ENCODE measurements at places on chromosomes 4 and X. TPM values are rescaled to one million over a fixed set of nuclear protein-coding genes. Genes with fewer than 3 reads are reported as not detected.

GRCh38 chrX:52933976-52934703 lies 24.2 kb downstream of the FAM156A start:
- DNase-seq: no peak

DNA sequence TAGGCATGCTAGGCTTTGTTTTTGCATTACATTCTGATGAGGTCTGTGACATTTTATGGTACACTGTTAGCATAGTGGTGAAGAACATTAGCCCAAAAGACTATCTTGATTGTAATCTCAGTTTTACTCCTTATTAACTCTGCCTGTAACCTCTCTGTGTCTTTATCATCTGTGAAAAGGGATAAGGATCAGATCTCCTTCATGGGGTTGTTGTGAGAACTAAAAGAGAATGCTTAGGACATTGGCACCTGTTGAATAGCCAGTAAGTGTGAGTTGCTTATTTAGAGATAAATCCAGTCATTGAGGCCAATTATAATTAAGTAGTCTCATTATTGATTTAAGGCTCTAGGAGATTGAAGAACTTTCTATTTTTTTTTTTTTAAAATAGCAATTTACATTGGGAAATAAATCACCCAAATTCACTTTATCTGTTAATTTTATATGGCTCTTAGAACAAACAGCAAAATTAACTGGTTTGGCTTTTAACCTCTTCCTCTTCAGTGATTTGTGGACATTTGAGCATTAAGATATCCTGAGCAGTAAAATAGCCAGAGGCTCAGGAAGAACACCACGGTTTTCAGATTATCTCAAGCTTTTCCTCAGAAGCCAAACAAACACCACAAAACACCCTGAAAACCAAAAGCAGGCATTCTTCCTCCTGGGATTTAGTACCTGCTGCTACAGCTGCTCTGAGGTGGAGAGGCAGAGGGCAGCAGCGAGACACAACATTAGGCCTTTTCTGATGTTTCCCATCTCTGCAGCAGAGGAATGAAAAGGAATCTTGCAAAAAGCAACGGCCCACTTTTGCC lies 192.9 kb downstream of the ARHGAP10 start:
- DNase-seq: peak; percentile 58

DNA sequence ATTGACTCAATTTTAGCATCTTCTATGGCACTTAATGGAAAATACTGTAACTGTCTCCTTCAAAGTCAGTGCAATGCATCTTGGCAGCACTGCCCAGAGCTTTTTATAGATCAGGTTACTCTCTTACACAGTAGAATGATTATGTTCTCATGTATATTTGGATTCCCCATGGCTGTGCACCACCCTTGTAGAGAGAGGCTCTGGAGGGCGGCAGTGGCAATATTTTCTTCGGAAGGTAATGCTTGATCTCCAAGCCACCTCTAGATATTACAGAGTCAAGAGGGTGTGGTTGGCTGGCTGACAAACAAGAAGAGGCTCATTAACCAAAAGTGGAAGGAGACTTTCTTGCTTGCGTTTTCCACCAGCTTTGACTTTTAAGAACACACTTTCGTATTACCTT lies 72.8 kb upstream of the ARSJ start:
- no peak for DNase-seq

- DNase-seq: no peak
These were observed 103.3 kb downstream of the TMEM144 start for GRCh38 chr4:158313566-158313965.

DNA sequence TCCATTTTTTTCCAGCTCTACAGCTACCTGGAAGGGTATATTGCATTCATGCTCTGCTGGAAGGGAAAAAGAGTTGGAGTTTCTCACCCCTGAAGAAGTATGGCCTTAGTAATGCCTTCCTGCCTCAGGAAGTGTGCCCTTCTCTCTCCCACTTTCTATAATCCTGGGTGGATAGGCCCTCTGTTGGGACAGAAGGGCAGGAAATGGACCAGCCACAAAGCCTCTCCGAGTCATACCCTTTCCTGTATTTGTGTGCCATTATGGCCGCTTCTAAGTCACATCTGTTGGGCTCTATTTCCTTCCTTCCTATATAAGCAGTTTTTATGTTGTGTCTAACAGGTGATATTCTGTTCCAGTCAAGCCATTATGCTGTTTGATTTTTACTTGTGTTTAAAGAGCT lies 74.8 kb upstream of the SMARCA5 start:
- no peak for DNase-seq

DNA sequence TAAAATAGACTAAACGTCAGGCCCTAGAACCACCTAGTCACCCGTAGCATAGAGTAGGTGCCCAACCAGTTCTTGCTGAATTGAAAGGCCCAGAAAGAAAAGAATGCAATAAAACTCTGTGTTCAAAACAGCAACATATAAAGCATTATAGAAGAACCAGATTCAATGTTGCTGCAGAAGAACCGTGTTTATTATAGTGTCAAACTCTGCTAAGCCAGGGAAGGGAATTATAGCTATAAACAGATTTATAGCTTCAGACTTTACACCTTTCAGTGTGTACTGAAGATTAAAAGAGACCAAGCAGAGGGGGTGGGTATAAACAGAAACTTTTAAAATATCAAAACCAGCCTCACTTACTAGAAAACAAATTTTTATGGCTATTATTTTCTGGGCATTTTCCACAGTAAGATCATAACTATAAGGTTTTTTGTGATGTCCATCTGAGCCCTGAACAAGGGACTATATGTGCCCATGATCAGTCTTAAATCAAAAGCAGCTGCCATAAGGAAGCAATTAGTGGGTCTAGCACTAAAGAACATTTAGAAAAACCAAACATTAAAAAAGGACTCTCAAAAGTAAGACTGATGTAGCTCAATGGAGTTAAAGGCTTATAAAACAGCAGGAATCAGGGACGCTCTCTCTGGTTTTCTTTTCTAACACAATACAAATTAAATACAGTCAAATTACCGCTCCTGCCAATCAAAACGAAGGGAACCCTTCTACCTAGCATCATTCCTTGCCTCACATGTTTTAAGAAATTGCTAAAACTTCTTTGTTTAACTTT lies 219.7 kb upstream of the ETNPPL start:
- DNase-seq: no peak

DNA sequence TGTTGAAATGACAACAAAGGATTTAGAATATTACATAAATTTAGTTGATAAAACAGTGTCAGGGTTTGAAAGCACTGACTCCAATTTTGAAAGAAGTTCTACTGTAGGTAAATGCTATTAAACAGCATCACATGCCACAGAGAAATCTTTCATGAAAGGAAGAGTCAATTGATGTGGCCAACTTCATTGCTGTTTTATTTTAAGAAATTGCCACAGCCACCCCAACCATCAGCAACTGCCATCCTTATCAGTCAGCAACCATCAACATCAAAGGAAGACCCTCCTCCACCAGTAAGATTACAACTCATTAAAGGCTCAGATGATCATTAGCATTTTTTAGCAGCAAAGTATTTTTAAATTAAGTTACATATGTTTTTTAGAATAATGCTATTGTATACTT lies 54.6 kb upstream of the RAB9B start:
- DNase-seq: no peak

GRCh38 chr4:85854546-85854945 lies 379.6 kb downstream of the ARHGAP24 start:
- no peak for DNase-seq

GRCh38 chr4:168647646-168648375 lies 151.0 kb downstream of the PALLD start:
- no peak for DNase-seq

DNA sequence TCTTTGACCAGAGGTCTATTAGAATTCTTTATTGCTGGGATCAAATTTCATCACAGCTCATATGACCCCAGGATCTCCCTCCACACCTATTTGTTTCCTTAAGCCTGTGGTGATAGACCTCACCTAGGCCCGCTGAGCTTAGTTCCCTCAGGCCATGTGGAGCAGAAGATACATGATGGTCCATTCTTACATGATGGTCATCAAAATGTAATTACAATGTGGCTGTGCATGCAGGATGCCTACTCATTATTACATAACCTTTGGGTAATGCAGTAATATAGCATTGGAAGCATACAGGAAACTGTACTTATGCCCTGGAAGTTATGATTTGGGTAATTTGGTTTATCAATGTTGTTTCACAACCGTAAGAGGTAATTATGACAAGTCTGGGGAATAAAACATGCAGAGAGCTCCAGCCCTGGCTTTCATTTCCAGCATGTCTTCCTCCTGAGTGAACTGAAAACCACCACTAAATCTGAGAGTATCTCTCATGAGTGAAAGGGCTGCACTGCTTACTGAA lies 67.0 kb upstream of the AGA start:
- no peak for DNase-seq

DNA sequence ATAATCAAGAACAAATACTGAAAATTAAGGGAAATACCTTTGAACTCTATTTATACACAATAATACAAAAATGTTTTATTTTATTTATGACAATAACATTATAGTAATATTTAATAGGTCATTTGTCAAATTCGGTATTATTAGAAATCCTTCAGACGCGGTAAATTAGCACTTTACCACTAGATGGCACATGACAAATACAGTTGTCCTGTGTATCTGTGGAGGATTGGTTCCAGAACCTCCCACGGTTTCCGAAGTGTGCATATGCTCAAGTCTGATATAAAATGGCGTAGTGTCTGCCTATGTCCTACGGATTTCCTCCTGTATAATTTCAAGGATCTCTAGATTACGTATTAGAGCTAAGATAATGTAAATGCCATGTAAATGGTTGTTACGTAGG lies 8.1 kb upstream of the LINC00632 start:
- DNase-seq: no peak

DNA sequence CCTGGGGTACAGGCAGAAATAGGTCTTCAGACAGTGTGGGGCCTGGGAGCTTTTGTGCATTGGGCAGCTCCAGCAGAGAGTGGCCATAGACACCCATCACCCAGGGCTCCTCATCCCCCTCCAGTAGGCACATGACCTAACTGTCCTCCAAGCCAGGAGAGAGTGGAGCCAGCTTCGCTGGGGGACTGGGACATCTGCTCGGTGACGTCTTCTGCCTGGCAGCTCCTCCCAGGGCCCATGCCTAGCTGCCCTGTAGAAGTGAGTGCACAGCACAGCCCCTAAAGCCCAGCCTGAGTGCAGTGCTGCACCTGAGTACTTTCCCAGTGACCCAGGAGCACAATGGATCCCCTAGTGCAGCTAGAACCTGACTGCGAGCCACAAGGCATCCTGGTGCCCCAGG lies 279.7 kb upstream of the SLC7A11 start:
- DNase-seq: no peak

- DNase-seq: no peak
These were observed 34.6 kb downstream of the F8 start for GRCh38 chrX:154987940-154988339.

DNA sequence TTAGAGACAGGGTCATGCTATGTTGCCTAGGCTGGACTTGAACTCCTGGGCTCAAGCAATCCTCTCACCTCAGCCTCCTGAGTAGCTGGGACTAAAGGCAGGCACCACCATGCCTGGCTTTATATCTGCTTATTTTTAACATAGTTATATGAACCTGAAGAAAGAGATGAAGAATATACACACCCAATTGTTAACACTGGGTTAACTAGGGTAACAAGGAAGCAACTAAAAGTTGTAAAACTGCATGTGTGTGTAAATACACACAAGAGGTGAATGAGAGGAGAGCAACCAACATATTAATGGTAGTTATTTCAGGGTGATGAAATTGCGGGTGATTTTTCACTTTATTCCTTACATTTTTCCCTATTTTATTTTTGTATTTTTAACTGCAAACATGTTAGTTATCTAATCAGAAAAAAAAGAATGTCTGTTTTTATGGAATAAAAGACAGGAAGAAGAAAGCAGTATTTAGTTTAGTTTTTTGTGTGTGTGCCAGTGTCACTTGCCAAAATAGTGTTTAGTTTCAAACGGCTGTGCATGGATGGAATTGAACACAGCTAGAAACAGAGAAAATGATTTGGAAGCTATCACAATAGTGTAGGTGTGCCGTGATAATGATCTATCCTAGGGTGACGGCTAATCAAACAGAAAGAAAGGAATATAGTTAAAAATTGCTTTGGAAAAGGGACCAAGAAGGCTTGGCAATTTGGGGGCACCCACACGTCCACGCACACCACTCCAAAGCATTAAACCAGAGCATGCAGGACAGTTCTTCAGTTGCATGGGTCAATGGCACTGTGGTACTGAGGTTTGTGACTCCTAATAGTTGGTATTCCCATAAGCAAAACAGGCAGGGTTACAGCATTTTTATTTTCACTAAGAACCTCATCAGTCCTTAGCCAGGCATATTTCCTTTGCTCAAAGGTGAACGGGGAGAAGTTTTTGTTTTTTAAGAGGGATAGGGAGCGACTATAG lies 89.1 kb upstream of the KLHL13 start:
- DNase-seq: no peak

DNA sequence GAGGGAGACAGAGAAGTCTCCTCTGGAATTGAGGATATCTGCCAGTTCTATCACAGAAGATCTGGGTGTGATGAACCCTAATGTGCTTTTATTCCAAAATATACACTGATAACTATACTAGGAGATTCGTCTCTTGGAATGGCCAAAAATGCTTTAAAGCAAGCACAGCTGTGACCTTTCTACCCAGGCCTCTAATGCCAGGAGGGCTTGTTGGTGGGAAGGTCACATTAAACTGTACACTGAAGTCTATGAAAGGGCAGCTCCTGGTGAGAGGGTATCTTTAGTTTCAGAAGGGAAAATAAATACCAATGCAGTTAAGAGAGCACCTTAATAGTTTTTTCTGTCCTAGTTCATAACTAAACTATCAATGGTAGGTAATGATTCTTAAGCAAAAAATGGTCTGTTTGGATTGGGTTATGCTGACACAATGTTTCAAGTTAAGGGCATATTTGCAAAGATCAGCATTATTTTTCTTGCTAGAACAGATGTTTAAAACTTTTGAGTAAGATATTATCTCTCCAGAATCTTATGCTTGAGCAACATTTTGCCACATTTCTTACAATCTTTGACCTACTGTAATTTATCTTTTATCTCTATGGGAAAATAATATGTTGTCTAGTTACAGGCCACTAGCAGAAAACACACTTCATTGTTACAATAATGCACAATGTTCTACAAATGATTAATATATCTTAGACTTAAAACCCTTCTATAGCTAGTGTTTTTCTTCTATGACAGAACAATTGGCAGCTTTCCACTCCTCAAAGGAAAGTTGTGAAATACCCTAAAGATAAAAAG lies 59.6 kb downstream of the SEC24D start:
- DNase-seq: no peak

- no peak for DNase-seq
These were observed 72.6 kb downstream of the FHDC1 start for GRCh38 chr4:153008578-153009199.

- DNase-seq: no peak
These were observed 38.0 kb downstream of the PI4K2B start for GRCh38 chr4:25271866-25272265.

GRCh38 chr4:75892508-75892907 lies 9.7 kb downstream of the PPEF2 start:
- DNase-seq: peak; percentile 58

GRCh38 chrX:130393451-130394074 lies 8.1 kb upstream of the GPR119 start:
- DNase-seq: peak; percentile 57

Gene FAM47C
- not detected for total RNA-seq

Gene CLGN
- total RNA-seq: 3.2 TPM

Gene PAK3
- total RNA-seq: 7.8 TPM

Gene ACSL1
- 3.1 TPM for total RNA-seq

Gene NUDT6
- total RNA-seq: 4.0 TPM

Gene CENPI
- 19.4 TPM for total RNA-seq
